Urinary bladder (tissue), 4 donors: ENCODE measurements at places on chromosomes 13 and 19. TPM values are rescaled to one million over a fixed set of nuclear protein-coding genes. Genes with fewer than 3 reads are reported as not detected.

Gene BST2
- 11.5 TPM for total RNA-seq

Gene CYP2A7
- not detected for total RNA-seq

Gene CGB2
- not detected for total RNA-seq

Gene SERP2
- total RNA-seq, result 2.6 TPM

Gene TUBA3C
- not detected for total RNA-seq

Gene LYL1
- 4.8 TPM for total RNA-seq

Gene LGALS14
- total RNA-seq, result not detected
